Retinal pigment epithelial cell (primary cell): ENCODE measurements at places on chromosomes 16 and 17.

- DNase-seq: no peak
Measured at GRCh38 chr16:72025404-72026114, 17.0 kb downstream of the DHODH start.

GRCh38 chr17:55319933-55320593 lies 55.3 kb downstream of the HLF start:
- no peak for DNase-seq

DNA sequence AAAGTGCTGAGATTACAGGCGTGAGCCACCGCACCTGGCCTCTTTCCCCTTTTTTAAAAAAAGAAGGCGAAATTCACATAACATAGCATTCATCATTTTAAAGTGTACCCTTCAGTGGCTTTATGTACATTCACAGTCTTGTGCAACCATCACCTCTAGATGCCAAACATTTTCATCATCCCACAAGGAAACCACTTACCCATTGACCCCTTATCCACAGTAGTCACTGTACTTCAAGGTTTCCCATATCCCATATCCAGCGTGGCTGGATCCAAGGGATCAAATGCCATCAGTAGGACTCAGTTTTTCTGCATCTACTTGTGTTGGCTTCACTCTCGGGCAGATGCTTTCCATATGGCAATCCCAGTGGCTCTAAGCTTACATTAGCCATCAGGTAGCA lies 50.3 kb downstream of the BMERB1 start:
- no peak for DNase-seq

GRCh38 chr16:54424043-54424451 lies 137.5 kb upstream of the IRX3 start:
- no peak for DNase-seq

DNA sequence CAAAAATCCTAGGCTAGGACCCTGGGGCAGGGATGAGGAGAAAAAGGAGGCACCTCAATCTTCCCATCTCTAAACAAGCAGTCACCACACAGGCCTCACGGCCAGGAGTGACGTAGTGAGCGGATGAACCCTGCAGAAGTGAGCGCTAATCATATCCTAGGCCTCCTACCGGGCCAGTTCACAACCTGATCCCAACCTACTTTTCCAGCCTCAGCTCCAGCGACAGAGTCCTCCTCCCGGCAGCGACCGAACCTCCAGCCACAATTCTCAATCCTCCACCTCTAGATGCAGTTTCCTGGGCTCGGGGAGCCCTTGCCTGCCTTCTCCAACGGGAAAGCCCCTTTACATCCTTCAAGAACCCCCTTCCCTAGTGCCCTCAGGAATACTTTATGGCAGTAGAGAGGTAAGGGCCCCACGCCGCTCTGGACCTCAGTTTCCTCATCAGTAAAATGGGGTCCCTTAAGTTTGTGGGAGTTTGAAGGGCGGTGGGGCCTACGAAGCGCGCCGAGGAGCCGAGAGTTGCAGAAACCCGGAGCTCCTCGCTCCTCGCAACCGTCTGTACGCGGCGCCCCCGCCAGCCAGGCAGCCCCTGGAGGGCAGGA lies 1.4 kb downstream of the ZNF668 start:
- no peak for DNase-seq

DNA sequence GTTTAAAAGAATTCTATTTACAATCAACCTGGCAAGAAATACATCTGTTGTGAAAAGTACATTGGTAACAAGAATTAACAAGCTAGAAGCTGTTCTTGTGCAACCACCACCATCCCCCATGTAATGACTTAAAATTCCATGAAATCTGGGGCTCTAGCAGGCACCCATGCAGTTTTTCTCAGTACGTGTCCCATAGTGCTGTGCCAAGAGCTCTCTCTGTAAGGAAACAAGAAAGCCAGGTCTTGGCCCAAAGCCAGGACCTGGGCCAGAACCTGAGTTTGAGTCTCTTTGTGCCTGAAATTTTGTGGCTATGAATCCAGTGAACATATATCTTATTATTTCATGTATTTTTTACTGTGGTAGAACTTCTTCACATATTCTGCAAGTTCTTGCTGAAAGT lies 46.6 kb downstream of the NUP93 start:
- DNase-seq: peak; percentile 43

DNA sequence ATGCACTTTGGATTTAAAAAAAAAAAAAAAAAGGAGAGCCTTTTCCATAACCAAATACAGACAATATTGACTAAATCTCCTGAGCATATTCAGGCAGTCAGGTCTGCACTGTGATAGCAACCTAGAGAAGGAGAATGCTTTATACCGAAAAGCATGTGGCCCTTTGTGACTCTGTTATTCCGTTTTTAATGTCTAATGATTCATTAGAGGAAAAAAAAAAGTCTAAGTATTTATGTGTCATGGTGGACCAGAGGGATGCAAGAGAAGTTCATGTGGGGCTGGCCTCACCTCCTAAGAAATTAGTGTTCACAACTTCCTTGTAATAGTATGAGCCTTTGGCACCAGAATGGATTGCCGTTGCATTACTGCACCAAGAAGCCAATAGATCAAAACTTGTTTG lies 11.3 kb upstream of the VWA3A start:
- DNase-seq: no peak
